Astrocyte of the cerebellum (primary cell): ENCODE measurements at places on chromosomes 6 and 20.

GRCh38 chr20:2767768-2768631 is 32.4 kb downstream of the CPXM1 start:
- DNase-seq: peak; percentile 66

- DNase-seq: no peak
Measured at GRCh38 chr20:6786548-6786947, 19.1 kb downstream of the BMP2 start.

GRCh38 chr6:96649926-96650325 is 87.0 kb downstream of the FHL5 start:
- DNase-seq: no peak

DNA sequence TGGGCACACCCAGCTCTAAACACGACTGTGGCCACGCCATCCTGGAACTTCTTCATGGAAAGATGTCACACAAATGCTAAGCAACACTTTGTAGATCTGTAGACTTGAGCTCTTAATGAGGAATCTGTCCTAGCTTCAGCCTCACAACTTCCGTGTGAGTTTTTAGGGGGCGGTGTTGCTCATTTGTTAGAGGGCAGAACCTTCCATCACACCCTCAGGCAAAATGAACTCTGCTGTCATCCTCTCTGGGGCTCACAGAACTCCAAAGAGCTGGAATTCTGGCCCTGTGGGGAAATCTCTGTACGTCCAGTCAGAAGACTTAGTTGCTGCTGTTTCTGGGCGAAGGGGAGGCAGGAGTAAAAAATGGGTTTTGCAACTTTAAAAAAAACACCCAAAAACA is 49.8 kb downstream of the NRN1 start:
- DNase-seq: no peak

GRCh38 chr6:98260382-98260781 is 574.0 kb upstream of the POU3F2 start:
- DNase-seq: no peak

- DNase-seq: no peak
Measured at GRCh38 chr6:31791324-31792089, 4.0 kb downstream of the VARS1 start.

GRCh38 chr6:128078276-128078675 is 177.4 kb upstream of the THEMIS start:
- no peak for DNase-seq

DNA sequence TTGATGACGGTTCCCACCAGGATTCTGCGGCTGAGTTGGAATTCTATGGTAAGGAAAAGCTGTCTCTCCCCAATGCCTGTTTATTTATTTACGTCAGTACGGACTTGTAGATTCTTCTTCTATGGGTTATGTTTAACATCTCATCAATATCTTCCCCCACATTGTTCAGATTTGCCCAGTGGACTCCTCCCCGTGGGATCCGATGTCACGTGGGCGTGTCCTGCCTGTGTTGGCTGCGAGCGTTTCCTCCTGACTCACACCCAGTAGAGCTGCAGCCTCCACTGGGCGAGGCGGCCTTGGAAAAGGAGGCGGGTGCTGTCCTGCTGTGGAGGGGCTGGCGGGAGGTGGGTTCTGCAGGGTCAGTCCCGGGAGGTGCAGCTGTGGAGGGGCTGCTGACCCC is 46.8 kb upstream of the SLCO4A1 start:
- no peak for DNase-seq

- no peak for DNase-seq
Measured at GRCh38 chr6:116070616-116071389, 10.1 kb upstream of the FRK start.

DNA sequence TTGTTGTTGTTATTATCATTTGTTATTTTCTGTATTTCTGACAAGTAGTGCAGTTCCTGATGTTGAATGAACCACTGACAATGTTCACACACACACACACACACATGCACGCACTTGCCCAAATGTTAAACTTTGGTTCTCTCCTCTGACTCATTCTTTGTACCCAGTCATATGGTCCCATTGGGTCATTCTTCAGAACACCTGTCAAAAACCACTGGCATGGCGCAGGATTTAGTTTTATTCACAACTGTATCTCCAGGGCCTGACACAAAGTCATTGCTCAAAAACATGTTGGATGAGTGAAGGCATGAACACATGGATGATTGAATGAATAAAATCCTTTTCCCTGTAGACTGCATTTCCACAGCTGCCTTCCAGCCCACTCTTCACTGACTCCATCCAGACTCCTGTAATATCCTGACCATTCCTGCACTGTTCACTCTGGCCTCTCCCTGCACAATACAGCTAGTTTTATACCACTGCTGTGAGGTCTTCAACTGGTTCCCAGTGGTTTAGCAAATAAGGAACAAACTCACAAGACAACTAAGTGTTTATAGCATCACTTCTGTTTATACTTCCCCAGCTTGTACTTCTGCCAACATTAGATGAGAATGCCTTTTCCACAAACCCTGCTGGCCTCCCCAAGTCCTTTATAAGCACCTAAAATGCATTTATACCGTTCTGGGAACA is 6.9 kb upstream of the CST11 start:
- no peak for DNase-seq

DNA sequence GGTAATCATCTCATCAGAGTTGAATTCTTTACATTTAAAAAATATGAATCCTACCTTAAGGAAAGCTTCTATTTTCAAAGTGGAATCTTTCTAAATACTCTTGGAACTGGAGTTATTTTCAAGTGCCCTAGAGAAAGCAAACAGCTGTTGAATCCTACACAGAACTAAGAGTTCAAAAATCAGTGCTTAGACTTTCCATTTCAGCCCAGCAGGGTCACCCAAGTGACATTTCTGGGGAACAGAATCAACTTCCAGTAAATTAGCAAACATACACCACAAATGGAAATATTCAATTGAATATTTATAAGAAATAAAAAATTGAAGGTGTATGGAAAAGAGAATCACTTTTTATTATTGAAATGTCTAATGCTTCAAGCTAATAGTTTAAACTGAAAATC is 427.7 kb upstream of the NOX3 start:
- no peak for DNase-seq

DNA sequence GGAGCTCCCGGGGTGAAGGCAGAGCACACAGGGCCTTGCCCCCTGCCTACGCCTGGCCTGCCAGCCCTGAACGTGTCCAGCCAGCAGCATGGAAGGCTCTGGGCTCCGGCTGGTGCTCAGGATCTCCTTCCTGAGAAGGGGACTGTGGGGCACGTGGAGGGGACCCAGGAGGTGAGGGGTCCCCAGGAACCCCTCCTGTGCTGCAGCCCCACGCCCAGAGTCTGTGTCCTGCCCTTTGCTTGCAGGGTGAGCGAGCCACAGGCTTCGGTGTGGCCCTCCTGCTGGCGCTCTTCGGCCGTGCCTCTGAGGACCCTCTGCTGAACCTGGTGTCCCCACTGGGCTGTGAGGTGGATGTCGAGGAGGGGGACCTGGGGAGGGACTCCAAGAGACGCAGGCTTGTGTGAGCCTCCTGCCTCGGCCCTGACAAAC is 22.3 kb downstream of the NPEPL1 start:
- no peak for DNase-seq

- DNase-seq: no peak
Measured at GRCh38 chr6:170067923-170068360, 222.9 kb downstream of the DLL1 start.

DNA sequence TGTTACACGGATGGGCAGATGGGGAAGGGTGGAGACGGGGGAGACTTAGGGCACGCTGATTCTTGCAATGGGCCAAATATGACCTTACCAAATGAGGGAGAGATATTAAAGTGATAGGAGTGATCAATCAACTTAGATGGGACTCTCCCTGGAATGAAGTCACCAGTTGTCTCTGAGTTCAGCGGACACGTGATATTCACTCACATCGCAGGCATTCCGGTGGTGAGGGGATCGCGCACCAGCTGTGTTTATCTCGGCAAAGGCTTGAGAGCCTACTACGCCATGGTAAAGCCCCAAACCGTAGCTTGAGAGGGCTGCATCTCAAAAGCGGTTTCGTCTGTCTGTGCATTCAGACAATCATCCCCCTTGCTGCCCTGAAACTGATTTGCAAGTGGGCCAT is 5.5 kb downstream of the BMP7 start:
- no peak for DNase-seq

GRCh38 chr6:131754715-131755567 is 44.1 kb upstream of the CTAGE9 start:
- no peak for DNase-seq

DNA sequence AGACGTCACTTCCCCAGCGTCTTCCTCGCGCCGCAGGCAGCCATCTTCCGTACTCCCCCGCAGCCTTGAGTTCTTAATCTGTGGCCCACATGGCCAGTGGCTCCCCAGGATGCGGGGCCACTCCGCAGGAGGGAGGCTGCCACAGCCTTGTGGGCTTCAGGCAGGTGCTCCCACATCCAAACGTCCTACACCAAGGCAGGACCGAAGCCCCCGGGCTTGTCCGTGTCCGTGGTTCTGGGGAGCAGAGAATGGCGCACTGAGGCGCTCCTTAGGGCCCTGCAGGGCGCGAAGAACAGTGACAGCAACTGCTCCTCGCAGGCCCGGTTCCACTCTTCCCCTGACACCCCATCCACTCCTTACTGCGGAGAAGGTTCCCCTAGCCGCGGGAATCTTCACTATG is 755.8 kb downstream of the PRIM2 start:
- no peak for DNase-seq

GRCh38 chr6:151240036-151240685 is 394 bp downstream of the AKAP12 start:
- DNase-seq: peak; percentile 62

DNA sequence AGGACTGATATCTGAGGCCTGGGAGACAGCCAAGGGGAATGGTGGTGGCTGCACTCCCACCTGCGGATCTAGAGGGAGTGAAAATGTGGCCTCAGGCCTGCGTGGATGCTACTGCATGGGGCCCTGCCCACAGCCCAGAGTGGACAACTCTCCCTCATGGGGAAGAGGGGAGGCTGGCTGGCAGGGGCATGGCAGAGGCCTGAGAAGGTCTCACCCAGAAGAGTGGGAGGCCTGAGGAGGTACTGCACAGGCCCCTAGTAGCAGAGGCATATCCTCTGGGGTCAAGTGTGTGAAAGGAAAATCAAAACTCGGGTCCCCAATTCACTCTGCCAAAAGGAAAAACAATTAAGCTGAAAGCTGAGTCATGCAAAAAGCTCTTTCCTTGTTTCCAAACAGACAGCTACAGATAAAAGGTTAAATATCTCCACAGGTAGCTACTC is 158.2 kb downstream of the AKAP7 start:
- DNase-seq: no peak

DNA sequence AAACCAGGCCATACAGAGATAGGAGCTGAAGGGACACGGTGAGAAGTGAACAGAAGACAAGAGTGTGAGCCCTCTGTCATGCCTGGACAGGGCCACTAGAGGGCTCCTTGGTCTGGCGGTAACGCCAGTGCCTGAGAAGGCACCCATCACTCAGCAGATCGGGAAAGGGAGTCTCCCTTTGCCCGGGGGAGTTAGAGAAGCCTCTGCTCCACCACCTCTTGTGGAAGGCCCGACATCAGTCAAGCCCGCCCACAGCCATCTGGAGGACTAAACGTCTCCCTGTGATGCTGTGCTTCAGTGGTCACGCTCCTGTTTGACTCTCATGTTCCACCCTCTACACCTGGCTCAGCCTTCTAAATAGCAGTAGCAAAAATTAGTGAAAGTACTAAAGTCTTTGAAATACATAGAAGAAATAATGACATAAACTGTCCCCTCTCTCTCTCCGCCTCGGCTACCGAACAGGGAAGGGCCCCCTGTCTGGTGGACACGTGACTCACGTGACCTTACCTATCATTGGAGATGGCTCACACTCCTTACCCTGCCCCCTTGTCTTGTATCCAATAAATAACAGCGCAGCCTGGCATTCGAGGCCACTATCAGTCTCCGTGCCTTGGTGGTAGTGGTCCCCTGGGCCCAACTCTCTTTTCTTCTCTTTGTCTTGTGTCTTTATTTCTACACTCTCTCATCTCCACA is 66.7 kb downstream of the RPP21 start:
- DNase-seq: peak; percentile 5

- DNase-seq: no peak
Measured at GRCh38 chr6:85569323-85569722, 24.3 kb downstream of the SNX14 start.

GRCh38 chr20:21315138-21315537 is 12.0 kb downstream of the XRN2 start:
- DNase-seq: peak; percentile 49

DNA sequence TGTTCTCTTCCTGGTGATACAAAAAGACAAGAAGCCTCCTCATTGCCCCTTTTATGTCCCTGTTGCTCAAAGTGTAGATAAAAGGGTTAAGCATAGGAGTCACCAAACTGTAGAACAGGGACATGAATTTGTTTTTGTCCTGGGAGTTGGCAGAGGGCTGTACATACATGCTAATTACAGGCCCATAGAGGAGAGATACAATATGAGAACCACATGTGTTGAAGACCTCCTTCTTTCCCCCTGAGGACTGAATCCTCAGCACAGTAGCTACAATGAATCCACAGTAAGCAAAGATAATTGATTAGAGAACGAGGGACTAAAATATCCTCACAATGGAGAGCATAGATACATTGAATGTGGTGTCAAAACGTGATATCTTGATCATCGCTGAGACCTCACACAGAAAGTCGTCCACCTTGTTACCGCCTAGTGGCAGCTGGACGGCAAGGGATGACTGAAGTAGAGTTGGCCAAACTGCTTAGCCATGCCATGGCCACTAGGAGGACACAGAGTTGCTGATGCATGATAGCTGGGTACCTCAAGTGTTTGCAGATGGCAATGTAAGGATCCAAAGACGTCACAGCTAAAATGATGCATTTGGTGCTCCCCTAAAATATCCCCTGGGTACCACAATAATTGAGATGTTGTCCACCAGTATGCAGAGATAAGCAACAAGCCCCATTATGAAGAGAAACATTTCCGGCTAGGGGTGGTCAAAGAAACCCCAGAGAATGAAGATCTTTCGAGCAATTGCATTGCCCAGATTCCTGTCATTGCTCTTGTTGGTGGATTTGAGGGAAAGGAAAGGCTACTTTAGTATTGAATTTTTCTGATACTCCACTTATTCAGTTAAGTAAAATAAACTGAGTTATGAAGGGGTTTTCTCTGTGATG is 15.0 kb downstream of the OR2B3 start:
- DNase-seq: no peak

- DNase-seq: no peak
Measured at GRCh38 chr6:169960886-169961611, 209.6 kb downstream of the ERMARD start.

DNA sequence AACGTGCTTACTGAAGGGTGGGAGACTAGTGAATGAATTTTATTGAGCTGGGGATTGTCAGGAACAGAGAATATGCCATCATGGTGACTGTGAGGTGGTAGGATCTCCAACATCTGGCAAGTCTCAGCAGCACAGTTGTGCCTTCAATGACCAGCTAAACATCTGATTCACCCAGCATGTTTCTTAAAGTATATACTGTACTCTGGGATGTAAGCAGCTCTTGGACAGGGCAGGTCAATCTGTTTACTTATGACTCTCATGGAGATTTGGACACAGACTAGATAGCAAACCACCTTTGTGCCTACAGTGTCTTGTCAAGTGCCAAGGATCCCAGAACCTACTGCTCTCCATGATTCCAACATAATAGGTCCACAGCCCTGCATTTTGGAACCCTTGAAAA is 801.0 kb upstream of the CITED2 start:
- DNase-seq: no peak

- DNase-seq: no peak
Measured at GRCh38 chr6:13917141-13917540, 7.6 kb upstream of the RNF182 start.
